ENCODE measurements at places on chromosomes 1 and 21. TPM values are rescaled to one million over a fixed set of nuclear protein-coding genes. Genes with fewer than 3 reads are reported as not detected.

DNASE2B gene
- not detected for total RNA-seq

NBPF6 gene
- not detected for total RNA-seq

KRTAP13-2 gene
- total RNA-seq, result not detected

ANKRD34A gene
- total RNA-seq, result 0.28 TPM

PGLYRP3 gene
- total RNA-seq, result 6.0 TPM

GUCA2B gene
- not detected for total RNA-seq

LCE1B gene
- not detected for total RNA-seq

KIF26B gene
- 0.88 TPM for total RNA-seq

CTSK gene
- 1.9 TPM for total RNA-seq

TFAP2E gene
- 0.49 TPM for total RNA-seq

LYST gene
- total RNA-seq, result 7.6 TPM

LRRC38 gene
- total RNA-seq, result not detected

S100A14 gene
- 1,909 TPM for total RNA-seq

LDLRAD2 gene
- not detected for total RNA-seq

MAB21L3 gene
- total RNA-seq, result 4.5 TPM

METTL18 gene
- 7.4 TPM for total RNA-seq
